ENCODE measurements at places on chromosomes 12 and 14.

DNA sequence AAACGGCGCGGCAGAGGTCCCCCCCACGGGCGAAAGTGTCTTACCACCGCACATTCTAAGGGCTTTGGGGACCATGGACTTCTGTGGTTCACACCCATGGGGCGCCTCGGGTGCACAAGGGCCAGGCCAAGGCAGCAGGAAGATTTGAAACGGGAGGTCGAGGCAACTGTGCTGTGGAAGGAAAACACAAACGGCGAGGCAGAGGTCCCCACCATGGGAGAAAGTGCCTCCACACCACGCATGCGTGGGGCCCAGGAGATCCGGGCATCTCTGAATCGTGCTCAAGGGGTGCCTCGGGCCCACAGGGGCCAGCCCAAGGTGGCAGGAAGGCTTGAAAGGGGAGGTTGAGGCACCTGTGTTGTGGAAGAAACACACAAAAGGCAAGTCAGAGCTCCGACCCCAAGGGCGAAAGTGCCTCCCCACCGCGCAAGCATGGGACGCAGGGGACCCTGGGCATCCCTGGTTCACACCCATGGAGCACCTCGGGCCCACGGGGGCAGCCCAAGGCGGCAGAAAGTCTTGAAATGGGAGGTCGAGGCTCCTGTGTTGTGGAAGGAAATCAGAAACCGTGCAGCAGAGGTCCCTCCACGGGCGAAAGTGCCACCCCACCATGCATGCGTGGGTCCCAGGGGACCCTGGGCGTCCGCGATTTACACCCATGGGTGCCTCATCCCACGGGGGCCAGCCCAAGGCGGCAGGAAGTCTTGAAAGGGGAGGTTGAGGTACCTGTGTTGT is 371.0 kb downstream of the ALG10 start:
- no peak for DNase-seq

- no peak for DNase-seq
Measured at GRCh38 chr12:76871742-76872141, 7.1 kb downstream of the CSRP2 start.

DNA sequence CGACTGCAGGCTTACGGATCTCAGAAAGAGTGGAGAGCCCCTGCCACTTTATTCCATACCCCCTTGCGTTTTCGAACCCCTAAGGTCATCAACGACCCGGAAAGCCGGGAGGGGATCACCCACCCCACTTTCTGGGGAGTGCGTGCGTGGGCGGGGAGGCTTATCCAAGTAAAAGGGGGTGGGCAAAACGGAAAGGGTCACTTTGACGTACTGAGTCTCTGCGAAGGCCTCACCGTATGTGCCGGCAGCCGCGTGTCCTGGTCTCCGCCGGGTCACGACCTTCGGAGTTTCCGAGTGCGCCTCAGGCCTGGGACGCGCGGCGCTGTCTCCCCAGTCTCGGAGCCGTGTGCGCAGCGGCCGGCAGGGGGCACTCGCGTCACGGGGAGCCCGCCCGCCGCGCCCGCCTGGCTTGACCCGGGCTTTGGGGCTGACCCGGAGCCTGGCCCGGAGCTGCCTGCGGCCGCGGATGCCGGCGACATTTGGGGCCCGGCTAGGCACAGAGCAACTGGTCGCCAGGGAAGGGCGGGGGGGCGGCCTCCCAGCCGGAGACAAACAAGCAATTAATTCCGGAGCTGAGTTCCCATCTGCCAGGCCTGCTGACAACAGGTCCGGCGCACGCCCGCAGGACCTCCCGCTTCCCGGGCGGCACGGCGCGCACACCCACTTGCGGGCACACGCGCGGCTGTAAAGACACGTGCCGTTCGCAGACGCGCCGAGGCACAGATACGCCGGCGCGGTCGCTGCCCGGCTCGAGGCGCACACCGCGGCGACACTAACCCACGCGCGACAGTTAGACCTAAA is 890 bp upstream of the KIF26A start:
- DNase-seq, result no peak

DNA sequence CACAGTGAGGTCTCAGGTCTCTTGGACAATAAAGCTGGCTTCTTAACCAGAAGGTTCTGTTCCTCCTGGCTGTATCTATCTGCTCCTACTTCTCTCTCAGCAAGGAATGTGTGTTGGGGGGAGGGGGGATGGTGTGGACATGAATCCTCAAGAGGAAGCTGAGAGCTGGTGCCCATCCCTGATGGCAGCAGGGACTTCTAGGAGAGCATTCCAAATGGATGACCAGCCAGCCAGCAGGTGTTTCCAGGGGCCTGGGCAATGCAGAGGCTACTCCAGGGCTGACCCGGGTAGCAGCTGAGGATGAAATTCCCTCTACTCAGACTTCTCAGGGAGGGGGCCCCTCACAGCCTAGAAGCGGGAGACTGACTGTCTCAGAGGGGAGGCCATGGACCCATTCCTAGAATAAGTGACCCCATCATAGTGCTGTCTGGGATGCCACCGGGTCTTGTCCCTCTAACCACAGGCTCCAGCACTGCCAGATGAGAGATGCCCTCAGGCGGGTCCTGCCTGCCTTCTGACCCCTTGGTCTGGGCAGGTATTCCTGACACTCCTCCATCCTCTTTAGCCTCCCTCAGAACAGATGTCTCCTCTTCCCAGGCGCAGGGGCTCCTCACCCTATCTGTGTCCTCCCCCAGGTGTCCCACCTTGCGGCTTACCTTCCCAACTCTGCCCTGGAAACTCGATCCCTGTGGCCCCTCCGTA is 1.2 kb downstream of the RAB15 start:
- no peak for DNase-seq

DNA sequence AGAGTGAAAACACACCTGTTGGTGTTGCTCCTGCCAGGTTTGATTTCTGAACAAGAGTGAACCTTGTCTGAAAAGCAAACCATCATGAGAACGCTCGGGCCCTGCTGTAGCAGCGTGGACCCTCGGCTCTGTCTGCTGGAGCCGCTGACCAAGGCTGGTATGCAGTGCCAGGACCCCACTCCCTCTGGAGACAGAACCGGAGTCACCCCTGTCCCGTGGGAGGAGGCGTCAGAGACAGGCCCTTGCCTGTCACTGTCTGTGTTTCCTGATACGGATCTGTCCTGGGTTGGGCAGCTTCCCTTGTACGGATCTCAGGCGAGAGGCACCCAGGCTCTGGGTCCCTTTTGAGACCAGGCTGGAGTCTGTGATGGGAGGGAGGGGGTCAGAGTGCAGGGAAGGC is 111.6 kb downstream of the ADGRD1 start:
- no peak for DNase-seq

DNA sequence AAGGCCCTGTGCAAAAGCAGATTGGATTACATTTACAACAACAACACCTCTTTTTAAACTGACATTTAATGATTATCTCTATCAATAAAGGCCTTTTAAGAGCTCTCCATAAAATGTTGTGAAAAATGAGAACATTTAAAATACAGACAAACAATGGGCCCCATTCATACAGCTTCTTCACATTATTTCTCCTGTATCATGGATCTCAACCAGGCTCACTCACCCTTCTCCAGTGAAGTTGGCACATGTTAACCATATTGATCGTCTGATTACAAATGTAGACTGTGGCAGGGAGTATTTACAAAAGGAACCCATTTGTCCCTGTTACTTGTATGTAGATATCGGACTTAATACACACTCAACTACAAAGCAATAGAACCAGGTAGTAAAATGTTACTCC is 220.2 kb upstream of the BTG1 start:
- DNase-seq, result no peak
